ENCODE measurements at places on chromosomes 13 and 19.
A peak's percentile ranks its signal among the peaks of the same experiment; 100 is the strongest.

GRCh38 chr19:1953037-1953436, 12.1 kb downstream of the CSNK1G2 start:
- DNase-seq: no peak

DNA sequence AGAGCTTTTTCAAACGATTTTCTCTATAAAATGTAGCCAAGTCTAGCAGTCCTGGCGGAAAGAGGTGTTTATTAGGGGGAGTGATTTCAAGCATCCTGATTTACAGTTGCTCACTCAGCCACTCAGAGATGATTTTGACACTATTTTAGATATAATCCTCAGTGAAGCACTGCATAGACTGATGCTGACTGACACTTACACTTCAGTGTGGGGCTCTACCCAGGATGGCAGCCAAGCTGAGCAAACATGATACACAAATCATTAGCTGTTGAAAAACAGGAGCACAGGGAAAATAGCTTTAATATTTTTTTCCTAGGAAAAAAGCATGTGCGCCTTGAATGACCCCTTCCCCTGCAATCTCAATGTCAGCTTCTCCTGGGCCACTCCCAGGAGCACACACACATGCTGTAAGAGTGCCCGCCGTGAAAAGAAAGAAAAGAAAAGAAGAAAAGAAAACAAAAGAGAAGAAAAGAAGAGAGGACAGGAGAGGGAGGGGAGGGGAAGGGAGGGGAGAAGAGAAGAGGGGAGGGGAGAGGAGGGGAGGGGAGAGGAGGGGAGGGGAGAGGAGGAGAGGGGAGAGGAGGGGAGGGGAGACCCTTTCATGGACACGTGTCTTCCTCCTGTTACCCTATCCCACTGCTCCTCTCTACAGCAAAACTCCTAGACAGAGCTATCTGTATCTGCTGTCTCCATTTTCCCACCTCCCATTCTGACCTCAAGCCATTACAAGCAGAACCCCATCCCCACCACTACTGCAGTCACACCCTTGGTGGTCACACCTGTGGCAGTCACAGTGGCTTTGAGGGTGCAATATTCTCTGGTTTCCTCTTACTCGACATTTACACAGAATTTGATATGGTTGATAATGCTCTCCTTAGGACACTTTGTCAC, 36.4 kb downstream of the RCBTB2 start:
- DNase-seq: no peak

DNA sequence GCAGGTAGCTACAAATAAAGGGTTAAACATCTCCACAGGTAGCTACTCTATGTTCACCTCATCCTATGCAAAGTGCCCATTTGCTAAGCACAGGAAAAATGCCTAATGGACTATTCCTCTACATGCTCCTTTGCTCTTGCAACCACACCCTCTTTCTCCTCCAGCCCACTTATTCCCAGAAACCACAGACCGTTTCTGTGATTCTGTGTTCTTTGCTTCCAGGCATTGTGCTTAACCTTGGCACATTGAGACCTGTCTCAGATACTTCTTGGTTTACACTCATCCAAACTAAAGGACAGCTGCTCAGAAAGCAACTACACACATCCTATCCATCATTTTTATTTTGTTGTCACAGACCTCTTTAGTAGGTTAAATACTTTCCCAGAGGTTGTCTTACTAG, 785.0 kb upstream of the MIR17HG start:
- no peak for DNase-seq

DNA sequence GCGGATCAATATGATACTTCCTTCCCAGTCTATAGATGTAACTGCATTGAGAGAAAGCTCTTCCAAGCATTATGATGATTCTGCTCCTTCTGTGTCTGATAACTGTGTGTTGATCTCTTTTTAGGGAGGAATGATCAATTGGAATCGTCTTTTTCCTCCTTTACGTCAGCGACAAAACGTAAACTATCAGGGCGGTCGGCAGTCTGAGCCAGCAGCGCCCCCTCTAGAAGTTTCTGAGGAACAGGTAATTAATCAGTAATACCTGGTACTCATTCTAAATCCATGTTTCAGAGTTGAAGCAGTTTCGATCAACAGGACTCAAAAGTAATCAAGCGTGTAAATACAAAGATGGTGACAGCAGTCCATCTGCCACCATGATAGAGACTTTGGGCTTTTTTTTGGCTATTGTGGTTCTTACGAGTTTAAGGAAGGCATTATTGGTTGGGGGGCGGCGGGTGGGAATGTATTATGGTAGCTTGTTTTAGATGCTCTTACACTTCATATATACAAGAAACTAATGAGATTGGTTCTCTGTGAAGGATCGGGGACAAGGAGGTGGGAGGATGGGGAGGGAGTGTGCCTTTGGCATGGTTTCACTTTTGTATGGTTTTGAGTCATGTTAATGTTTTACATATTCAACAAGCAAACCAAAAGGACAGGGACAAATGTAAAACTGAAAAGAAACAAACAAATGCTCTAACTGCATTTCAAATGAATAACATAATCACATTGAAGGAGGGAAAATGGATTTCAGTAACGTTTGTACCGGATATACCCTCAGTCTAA, 60.7 kb upstream of the GPR183 start:
- DNase-seq: peak; percentile 44

DNA sequence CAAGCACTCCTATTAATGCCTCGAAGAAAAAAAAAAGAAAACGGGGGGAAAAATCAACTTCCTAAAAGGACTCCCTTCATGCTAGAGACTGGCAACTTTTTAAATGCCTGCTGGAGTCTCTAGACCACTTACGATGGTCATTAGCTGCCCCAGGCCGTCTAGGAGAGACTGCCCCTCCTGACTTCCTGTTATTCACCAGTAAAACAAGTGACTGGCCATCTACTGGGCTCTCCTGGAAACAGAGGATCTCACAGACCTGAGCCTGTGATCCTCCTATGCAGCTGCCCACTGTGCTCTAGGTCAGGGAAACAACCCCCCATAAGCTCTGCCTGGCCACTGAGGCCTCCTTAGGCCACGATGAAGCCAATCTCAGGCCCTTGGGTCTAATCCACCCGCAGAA, 7.4 kb downstream of the ZNF266 start:
- DNase-seq: no peak

GRCh38 chr13:113061796-113062425, 43.7 kb upstream of the F7 start:
- DNase-seq: no peak

- DNase-seq: no peak
Measured at GRCh38 chr19:13866463-13867046, 10.4 kb upstream of the NANOS3 start.

DNA sequence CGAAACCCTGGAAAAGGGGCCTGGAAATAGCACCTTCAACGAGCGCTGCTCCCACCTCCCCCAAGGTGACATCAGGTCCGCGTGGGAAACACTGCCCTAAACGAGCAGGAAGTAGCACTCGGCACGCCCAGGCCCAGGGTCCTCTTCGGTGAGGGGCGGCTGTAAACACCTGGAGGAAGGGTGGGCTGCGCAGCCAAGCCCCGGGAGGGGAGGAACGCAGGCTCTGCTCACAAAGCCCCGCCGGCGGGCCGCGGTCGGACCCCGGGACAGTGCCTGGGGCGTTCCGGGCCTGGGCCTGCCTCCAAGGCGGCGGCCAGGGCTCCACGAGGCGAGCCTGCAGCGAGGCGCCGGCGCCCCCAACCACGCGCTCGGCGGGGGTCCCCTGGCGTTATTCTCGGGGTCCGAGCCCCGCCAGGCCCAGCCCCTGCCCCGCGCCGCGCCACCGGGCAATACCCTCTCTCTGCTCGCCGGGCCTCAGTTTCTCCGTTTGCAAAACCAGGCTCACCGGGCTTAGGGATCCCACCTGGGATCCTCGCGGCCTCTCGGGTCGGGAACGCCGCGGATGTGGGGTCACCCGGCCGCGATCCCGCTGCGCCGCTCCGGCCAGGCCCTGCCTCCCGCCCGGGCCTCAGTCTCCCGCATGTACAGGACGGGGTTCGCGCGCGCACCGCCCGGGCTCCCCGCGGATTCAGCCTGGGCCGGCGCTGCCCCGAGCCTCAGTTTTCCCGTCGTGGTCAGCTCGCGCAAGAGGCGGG, 630 bp downstream of the RNF126 start:
- DNase-seq: peak; percentile 61

GRCh38 chr19:14383661-14384555, 2.7 kb downstream of the ADGRE5 start:
- DNase-seq: peak; percentile 85

DNA sequence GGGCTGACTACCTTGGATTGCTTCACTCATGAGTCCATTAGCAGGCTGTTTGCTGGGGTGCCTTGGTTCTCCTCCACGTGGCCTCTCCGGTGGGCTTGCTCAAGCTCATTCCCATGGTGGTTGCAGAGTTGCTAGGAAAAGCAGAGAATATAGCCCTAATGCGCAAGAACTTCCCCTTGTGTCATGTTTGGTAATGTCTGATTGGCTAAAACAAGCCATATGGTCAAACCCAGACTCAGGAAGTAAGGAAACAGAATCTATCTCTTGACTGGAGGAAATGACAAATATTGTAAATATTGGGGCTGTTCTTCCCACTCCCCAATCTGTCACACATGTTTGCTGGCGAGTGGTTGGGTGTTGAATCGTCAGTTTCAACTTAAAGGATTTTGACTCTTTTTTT, 12.1 kb downstream of the NFILZ start:
- no peak for DNase-seq

DNA sequence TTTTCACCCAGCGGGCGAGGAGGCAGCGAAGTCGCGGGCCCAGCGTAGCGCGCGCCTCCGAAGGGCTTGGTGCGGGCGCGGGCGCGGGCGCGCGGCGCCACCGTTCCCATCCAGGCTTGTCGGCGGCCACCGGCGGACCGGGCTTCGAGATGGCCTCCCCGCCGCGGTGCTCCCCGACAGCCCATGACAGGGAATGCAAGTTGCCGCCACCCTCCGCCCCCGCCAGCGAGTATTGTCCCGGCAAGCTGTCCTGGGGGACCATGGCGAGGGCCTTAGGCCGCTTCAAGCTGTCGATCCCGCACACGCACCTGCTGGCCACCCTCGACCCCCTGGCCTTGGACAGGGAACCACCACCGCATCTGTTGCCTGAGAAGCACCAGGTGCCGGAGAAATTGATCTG, at the start of gene WDR88:
Gene WDR88 (plus strand): TSS at position 94 of the 400 bp plus-strand sequence. CDS start 56 bp downstream, at position 150.
- DNase-seq: no peak

DNA sequence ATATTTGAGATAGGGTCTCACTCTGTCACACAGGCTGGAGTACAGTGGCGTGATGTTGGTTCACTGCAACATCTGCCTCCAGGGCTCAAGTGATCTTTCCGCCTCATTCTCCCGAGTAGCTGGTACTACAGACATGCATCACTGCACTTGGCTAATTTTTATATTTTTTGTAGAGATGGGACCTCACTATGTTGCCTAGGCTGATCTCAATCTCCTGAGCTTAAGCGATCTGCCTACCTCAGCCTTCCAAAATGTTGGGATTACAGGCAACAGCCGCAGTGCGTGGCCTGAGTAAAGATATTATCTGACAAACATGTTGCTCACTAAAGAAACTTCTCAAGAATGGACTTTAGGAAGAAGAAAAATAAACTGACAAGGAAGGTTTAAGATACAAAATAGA, 125.4 kb upstream of the ABCC4 start:
- no peak for DNase-seq

Measured in suppressor macrophage treated with lipopolysaccharide for 4 hours (primary cell).